ENCODE measurements at places on chromosomes 7 and 10. TPM values are rescaled to one million over a fixed set of nuclear protein-coding genes. Genes with fewer than 3 reads are reported as not detected.

AKR1C2 gene
- total RNA-seq, result 115 TPM

GPNMB gene
- total RNA-seq, result 125 TPM

FAM131B gene
- total RNA-seq, result 0.44 TPM

ACTL6B gene
- not detected for total RNA-seq

ZNF775 gene
- 1.3 TPM for total RNA-seq

MYOZ1 gene
- total RNA-seq, result 0.44 TPM

GNGT1 gene
- total RNA-seq, result 0.08 TPM

DPYSL4 gene
- total RNA-seq, result 1.6 TPM

PPP1R17 gene
- total RNA-seq, result not detected

TMEM140 gene
- 1.4 TPM for total RNA-seq

GRCh38 chr7:24750441-24751055 lies 6.7 kb downstream of the GSDME start:
- no peak for ATAC-seq

- ATAC-seq, result peak; percentile 1
These were observed 40.6 kb upstream of the NPFFR1 start for GRCh38 chr10:70324339-70324861.

DNA sequence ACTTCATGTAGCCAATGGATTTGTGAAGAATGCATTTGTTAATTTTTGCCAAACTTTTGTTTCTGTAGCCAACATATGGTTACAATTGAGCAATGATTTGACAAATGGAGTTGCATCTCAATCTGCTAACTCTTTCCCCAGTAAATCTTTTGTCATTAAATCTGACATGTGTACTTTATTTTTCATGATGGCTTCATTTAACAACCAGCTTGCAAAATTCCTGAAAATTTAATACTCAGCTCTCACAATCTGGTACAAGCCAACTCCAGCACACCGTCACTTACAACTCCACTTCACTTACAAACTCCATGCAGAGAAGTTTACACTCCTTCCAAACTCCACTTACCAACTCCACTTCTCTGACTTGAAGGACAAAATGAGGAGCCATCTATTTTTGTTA lies 26.5 kb upstream of the HIBADH start:
- no peak for ATAC-seq

- peak; percentile 72 for ATAC-seq
These were observed 34.7 kb upstream of the XPNPEP1 start for GRCh38 chr10:109958059-109958458.

GRCh38 chr7:2248984-2249694 lies 7.1 kb downstream of the NUDT1 start:
- peak; percentile 14 for ATAC-seq

DNA sequence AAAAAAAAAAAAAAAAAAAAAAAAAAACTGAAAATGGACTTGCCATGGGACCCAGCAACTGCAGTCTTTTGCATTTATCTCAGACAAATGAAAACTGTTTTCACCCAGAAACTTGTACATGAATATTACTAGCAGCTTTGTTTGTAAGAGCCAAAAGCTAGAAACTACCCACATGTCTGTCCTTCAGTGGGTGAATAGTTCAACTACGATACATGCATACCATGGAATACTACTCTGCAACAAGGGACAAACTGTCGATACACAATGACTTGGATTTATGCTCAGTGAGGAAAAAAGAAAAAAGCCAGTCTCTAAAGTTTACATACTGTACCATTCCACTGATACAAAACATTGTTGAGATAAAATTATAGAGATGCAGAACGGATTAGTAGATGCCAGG lies 195.6 kb downstream of the KIAA1217 start:
- no peak for ATAC-seq

- no peak for ATAC-seq
These were observed 25.2 kb upstream of the FIGNL1 start for GRCh38 chr7:50475340-50475739.

DNA sequence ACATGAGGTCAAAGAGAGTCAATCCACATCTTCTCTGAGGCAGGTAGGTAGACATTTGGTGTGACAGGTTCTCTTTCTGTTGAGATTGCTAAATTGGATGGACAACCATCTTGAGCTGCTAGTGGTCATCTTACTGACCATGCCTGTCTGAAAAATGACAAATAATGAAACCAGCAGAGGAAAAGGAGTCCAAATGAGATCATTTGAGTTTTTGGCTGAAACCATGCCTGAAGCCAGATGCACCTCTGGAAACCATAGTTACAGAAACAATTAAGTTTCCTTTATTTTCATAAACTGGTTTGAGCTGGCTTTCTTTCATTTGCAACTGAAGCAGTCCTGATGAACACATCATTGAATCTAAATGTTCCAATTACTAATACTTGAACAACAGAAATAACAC lies 100.6 kb downstream of the ZNF438 start:
- ATAC-seq, result no peak

DNA sequence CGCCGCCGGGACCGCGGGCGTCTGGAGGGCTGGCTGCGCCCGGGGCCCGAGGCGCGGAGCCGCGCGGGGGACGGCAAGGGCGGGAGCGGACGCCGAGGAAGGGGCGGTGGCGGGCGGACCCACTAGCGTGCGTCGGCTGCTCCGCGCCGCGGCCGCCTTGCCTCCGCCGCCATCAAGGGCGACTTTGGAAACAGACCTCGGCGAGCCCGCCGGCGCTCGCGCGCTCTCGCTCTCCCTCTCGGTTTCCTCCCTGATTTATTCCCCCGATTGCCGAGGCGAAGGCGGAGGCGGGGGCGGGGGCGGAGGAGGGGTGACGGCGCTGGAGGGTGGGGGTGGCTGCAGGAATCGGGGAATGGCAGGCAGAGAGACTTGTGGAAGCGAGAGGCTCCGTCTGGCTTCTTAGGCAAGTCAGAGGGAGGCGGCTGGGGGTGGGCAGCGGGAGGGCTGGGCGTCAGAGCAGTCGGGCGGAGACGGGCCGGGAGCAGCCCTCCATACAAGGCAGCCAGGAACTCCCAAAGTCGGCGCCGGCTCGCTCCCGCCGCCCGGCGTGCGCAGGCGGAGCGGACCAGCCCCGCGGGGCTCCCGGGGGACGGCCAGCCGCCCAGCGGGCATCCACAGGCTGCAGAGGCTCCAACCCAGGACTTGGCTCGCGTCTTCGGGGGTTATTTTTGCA lies at the start of gene CACNA2D1:
CACNA2D1 (minus strand) TSS at position 231 of the 673 bp plus-strand sequence.
- ATAC-seq, result peak; percentile 79

GRCh38 chr10:13956826-13957225 lies 370.1 kb downstream of the PRPF18 start:
- peak; percentile 23 for ATAC-seq

- ATAC-seq, result no peak
These were observed 9.8 kb upstream of the UMAD1 start for GRCh38 chr7:7630626-7631329.

GRCh38 chr7:73933091-73933490 lies 72.1 kb downstream of the TMEM270 start:
- no peak for ATAC-seq

DNA sequence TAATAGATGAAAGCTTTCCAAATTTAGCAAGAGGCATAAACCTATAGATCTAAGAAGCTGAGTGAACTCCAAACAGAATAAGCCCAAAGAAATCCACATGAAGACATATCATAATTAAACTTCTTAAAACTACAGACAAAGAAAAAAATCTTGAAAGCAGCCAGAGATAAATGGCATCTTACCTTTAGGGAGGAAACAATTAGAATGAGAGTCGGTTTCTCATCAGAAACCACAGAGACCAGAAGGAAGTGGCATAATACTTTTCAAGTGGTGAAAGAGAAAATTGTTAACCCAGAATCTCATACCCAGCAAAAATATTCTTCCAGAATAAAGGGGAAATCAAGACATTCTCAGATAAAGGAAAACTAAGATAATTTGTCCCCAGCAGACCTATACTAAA lies 98.9 kb upstream of the NANOS1 start:
- ATAC-seq, result no peak

- no peak for ATAC-seq
These were observed 375.5 kb upstream of the LRRTM3 start for GRCh38 chr10:66550351-66550750.

- ATAC-seq, result no peak
These were observed 9.4 kb downstream of the ARPC1B start for GRCh38 chr7:99383791-99384370.

GRCh38 chr10:92387289-92387940 lies 96.4 kb downstream of the MARCHF5 start:
- no peak for ATAC-seq

- no peak for ATAC-seq
These were observed 232.9 kb upstream of the PTN start for GRCh38 chr7:137576481-137576880.

DNA sequence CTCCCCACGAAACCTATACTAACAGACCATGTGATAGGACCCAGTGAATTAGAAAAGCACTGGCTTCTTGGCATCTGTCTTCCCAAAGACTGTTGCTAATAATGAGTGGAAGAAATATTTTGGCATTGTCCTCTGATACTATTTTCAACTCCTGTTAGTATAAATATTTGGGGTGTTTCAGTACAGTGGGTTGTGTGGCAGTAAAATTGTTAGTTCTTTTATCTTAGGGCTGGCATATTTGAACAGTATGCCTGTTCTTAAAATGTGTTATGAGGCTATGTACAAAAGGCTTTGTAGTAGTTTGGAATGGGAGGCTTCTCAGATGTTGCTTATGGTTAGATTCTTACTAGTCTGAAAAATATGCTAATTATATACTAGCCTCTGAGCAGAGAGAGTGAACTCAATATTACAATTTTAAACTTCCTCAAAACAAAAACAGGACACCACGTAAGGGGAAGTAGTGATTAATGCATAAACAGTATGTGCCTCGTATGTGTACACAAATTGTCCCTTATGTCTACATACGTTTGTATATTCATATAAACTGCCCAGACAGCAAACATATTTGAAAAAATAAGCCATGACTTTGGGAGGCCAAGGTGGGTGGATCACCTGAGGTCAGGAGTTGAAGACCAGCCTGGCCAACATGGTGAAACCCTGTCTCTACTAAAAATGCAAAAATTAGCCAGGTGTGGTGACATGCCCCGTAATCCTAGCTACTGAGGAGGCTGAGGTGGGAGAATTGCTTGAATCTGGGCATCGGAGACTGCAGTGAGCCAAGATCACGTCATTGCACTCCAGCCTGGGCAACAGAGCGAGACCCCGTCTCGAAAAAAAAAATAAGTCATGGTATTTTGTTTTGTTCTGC lies 115.4 kb downstream of the ARID5B start:
- ATAC-seq, result peak; percentile 35

DNA sequence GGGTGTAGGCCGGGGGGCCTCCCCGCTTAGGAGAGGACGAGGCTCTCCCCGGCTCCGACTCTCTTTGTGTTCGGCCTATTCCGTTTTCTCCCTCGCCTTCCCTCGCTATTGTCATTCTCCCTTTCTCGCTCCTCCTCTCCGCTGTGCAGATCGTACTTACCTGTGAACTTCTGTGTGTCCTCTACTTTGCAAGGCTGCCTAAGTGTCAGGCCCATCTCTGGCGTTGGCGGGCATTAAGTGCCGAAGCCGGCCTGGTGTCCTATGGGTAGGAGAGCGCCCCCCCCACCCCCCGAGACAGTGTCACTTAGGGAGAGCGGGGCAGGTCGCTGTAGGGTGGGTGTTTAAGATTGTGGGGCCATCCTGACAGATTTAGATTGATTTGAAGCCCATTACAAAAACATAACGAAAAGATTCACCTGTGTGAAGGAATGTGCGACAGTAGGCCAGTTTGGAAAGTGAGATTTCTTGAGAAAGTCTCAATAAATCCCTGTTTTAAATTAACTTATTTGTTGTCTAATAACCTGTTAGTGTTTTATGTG lies 579 bp downstream of the RBM33 start:
- peak; percentile 47 for ATAC-seq

Measured in esophagus mucosa (tissue), 1 donor.